Type B pancreatic cell (in vitro differentiated cells): ENCODE measurements at places on chromosomes 1 and 21. TPM values are rescaled to one million over a fixed set of nuclear protein-coding genes. Genes with fewer than 3 reads are reported as not detected.

- DNase-seq, result no peak
These were observed 319.8 kb upstream of the RRP15 start for GRCh38 chr1:217965156-217965786.

GRCh38 chr21:26842974-26843932 lies 2.0 kb downstream of the ADAMTS1 start:
- DNase-seq, result peak; percentile 84

GRCh38 chr1:170685166-170685565 lies 21.2 kb downstream of the PRRX1 start:
- no peak for DNase-seq

GRCh38 chr1:31310198-31310597 lies 13.4 kb downstream of the ZCCHC17 start:
- DNase-seq, result no peak

- DNase-seq, result no peak
These were observed 258.0 kb downstream of the KCTD3 start for GRCh38 chr1:215825056-215825455.

DNA sequence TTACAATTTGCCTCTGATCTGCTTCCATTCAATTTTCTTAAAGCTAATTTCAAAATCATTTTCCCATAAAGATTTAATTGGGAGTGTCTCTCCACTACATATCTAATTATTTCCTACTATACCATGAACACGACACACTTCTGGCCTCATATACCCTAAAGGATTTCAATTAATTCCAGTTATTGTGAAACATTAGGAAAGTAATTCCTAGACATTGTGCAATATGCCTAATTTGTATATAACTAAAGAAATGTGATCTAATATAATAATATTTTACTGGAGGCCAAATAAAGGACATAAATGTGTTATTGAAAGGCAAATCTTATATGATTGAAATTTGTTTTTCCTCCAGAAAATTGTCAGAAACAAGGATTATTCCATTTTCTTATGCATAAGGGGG lies 727.2 kb upstream of the ADGRL2 start:
- no peak for DNase-seq

DNA sequence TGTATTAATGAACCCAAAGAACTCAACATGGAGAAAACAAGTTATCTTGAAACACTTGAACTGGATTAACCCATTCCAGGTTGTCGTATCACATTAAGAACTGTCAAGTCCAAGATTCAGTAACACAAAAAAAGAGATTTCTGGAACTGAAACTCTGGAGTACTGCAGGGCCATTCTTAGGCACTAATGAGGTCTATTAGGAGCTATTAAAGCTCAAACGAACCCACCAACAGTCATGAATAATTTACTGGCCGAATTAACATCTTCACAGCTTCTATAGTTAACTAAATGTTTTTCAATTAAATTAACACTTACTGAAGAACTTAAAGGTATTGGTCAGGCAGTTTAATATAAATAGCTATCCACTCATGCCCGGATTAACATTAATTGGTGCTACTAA lies 4.6 kb downstream of the CSDE1 start:
- DNase-seq, result no peak

DNA sequence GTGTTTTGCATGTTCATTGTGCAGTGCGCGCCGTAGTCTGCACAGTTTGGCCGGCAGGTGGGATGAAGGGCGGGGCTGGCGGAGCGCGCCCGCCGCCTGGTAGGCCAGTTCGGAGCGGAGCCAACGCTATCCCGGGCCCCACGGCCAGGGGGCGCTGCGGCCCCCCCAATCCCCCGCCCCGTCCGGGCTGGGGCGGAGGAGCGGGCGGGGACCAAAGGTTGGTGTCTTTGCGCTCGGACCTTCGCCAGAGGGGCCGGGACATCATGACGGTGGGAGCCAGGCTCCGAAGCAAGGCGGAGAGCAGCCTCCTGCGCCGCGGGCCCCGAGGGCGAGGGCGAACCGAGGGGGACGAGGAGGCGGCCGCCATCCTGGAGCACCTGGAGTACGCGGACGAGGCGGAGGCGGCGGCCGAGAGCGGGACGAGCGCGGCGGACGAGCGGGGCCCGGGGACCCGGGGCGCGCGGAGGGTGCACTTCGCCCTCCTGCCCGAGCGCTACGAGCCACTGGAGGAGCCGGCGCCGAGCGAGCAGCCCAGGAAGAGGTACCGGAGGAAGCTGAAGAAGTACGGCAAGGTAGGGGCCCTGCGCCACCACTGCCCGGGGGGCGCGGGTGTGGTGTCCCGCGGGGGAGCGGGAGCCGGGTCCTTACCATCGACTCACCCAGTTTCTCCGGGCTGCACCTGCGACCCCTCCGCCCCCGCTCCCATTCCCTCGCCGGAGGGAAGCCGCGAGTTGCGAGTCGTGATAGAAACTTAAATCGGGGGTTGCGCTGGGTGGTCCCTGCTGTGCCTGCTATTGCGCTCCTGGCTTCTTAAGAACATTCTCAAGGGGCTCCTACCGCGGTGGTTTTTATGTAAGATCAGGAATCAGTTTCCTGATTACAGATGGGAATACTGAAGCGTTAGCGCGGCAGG lies at the start of gene C1orf115:
Gene C1orf115, plus strand, starts transcription at position 224 of the 913 bp plus-strand sequence. Its CDS starts 40 bp downstream, at position 264.
- DNase-seq, result peak; percentile 89

Gene FAM43B
- total RNA-seq, result 0.21 and 1.3 TPM in 2 replicates

Gene AKT3
- total RNA-seq, result 17.4 and 29.9 TPM in 2 replicates
